ENCODE measurements at places on chromosomes 7 and 10.

DNA sequence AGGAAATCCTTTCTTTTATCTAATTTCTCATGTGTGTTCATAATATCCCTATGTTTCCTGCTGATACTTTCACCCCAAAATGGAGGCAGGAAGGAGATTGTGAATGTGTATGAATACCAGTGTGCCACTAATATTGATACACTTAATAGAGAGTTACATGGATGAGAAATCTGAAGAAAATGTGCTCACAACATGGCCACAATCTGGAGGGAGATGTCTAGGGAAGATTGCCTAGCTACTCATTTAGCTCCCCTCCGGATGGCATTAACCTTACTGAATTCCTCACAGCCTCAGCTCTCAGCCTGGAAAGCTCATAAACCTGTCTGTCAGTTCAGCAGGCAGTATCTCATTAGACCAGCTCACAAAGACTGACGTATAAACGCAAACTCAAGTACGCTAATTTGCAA, 23.4 kb upstream of the DMTF1 start:
- H3K27ac ChIP-seq: no peak overlapping the region
- no peaks in the 10 kb centered on the region for H3K36me3 ChIP-seq
- no peak for DNase-seq
- H3K4me1 ChIP-seq: no peaks in the 10 kb centered on the region
- H3K27me3 ChIP-seq: no peaks in the 10 kb centered on the region

GRCh38 chr10:22244001-22244400, 26.2 kb upstream of the EBLN1 start:
- no peak overlapping the region for H3K27ac ChIP-seq
- H3K4me1 ChIP-seq: peaks cover 27% of the 10 kb centered on the region
- no peaks in the 10 kb centered on the region for H3K27me3 ChIP-seq
- no peaks in the 10 kb centered on the region for H3K36me3 ChIP-seq
- DNase-seq: no peak

- H3K36me3 ChIP-seq: no peaks in the 10 kb centered on the region
- no peak overlapping the region for H3K27ac ChIP-seq
- H3K27me3 ChIP-seq: no peaks in the 10 kb centered on the region
- H3K4me1 ChIP-seq: no peaks in the 10 kb centered on the region
- no peak for DNase-seq
Observed at GRCh38 chr7:124120911-124121310, 88.0 kb upstream of the TMEM229A start.

GRCh38 chr7:141460781-141461715, 90.2 kb upstream of the AGK start:
- H3K27me3 ChIP-seq: peaks cover 87% of the 10 kb centered on the region
- no peaks in the 10 kb centered on the region for H3K36me3 ChIP-seq
- H3K4me3 ChIP-seq: no peak overlapping the region
- H3K27ac ChIP-seq: no peak overlapping the region
- DNase-seq: no peak

GRCh38 chr10:49151025-49151445, 17.2 kb upstream of the FAM170B start:
- H3K27ac ChIP-seq: no peak overlapping the region
- peaks cover 32% of the 10 kb centered on the region for H3K27me3 ChIP-seq
- H3K4me3 ChIP-seq: no peak overlapping the region

DNA sequence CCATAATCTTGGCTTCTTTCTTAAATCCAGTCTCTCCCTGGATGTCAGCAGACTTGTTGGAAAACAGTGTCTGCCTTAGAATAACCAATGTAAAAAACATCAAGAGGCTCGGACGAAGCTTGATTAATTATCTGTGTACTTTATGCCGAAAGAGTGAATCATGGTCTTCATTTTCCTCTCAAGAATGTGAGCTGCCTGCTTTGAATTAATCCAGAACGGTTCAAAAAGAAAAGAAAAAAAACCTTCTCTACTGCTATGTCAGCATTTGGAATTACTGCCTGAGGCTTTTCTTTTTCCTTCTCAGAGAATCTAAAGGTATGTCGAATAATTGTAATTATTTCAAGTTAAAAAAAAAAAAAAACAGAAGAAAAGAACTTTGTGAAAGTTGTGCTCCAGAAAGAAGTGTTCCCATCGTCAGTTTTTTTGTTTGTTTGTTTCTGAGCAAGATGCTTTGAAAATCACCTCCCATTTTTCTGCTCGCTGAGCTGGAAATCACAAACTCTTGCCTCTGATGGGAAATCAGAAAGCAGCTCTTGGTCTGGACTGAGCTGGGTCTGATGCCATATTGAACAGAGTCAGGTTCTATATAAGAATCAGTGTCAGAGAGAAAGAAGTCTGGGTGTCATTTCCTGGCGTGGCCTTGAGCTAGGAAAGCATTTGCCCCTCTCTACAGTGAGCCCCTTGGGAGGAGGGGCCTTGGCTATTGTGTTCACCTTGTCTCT, 20.2 kb downstream of the PLPP4 start:
- no peak for DNase-seq
- H3K4me1 ChIP-seq: no peaks in the 10 kb centered on the region
- H3K4me3 ChIP-seq: no peak overlapping the region
- H3K27me3 ChIP-seq: no peaks in the 10 kb centered on the region
- no peak overlapping the region for H3K27ac ChIP-seq
- no peaks in the 10 kb centered on the region for H3K36me3 ChIP-seq

- no peaks in the 10 kb centered on the region for H3K27me3 ChIP-seq
- H3K27ac ChIP-seq: no peak overlapping the region
- peak; percentile 74 for DNase-seq
Observed at GRCh38 chr10:69515699-69516259, 57.4 kb downstream of the NEUROG3 start.

DNA sequence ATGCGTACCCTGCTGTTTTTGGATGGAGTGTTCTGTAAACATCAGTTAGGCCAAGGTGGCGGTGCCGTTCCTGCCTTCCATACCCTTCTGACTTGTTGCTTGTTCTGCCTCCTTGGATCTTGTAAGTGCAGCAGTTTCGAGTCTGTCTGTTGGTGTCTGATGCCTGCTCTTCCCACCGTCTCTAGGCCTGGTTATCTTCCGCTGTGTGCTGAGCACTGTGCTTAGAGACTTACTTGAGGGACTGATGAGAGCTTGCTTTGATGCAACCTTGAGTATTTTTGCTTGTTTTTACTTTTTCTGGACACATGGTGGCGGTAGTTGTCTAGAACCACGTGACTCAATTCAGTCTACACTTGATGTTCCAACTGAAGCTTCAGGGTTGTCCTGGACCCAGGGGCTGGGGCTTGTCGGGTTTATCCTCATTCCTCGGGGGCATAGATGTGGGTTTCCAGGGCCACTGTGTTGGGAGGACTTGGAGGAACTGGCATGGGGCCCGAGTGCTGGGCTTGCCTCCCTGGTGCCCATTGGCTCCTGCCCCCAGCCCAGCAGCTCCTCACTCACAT, 14.4 kb upstream of the SPRN start:
- H3K4me3 ChIP-seq: no peak overlapping the region
- H3K4me1 ChIP-seq: no peaks in the 10 kb centered on the region
- H3K27ac ChIP-seq: no peak overlapping the region
- no peaks in the 10 kb centered on the region for H3K36me3 ChIP-seq
- DNase-seq: no peak

DNA sequence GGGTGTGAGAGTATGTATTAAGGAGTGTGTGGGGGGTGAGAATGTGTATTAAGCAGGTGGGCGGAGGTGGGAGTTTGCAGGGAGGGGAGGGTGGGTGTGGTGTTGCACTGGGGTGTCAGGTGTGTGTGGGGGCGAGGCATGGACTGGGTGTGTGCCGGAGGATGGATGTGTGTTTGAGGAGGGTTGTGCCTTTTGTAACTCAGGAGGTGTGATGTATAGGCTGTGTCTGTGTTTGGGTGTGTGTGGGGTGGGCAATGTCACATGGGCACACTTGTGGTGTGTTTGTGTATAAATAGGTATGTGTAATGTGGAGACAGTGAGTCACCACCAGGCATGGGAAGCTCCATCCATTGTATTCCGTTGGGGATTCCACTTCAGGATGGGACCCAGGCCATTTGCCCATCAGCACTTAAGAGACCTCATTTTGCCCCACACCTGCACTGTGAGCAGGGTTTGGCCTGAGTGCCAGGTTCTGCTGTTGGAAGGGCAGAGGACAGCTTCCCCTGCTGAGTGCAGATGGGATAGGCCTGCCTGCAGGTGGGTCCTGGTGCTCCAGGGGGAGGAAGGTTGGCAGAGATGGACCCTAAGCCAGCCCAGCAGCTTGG, 5.8 kb downstream of the UNC5B start:
- no peaks in the 10 kb centered on the region for H3K36me3 ChIP-seq
- no peak overlapping the region for H3K27ac ChIP-seq
- DNase-seq: peak; percentile 77

GRCh38 chr10:22712211-22712955, 2.0 kb downstream of the PIP4K2A start:
- H3K4me3 ChIP-seq: peak overlapping the region; percentile 85
- no peaks in the 10 kb centered on the region for H3K36me3 ChIP-seq
- peaks cover 12% of the 10 kb centered on the region for H3K4me1 ChIP-seq

- H3K4me1 ChIP-seq: no peaks in the 10 kb centered on the region
- H3K4me3 ChIP-seq: no peak overlapping the region
- H3K27me3 ChIP-seq: no peaks in the 10 kb centered on the region
- no peaks in the 10 kb centered on the region for H3K36me3 ChIP-seq
Observed at GRCh38 chr10:61390851-61391250, 62.3 kb downstream of the TMEM26 start.

DNA sequence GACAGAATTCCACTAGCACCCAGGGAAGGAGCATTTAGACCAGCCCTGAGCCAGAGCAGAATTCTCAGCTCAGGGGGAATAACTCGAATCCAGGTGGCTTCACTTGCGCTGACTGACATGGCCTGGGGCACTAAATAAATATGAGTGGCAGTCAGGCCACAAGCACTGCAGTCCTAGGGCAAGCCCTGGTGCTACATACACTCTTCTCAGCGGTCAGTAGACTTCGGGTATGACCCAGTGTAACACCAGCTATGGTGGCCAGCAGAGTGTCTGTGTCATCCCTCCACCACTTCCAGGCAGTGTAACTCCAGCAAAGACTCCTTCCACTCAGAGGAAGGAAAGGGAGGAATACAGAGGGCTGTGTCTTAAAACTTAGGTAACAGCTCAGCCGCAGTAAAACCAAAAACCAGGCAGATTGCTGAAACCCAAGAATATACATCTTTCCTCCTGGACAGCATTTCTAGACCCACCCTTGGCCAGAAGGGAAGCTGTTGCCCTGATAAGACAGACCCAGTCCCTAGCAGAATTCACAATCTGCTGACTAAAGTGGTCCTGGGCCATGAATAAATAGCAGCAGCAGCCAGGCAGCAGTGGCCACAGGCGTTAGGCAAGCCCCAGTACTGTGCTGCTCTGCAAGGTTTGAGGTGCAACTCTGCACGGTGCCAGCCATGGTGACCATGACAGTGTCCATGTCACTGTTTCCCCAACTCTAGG, 77.0 kb downstream of the SNX13 start:
- H3K27ac ChIP-seq: no peak overlapping the region
- no peaks in the 10 kb centered on the region for H3K4me1 ChIP-seq
- H3K36me3 ChIP-seq: peaks cover 21% of the 10 kb centered on the region
- no peaks in the 10 kb centered on the region for H3K27me3 ChIP-seq
- H3K4me3 ChIP-seq: no peak overlapping the region

DNA sequence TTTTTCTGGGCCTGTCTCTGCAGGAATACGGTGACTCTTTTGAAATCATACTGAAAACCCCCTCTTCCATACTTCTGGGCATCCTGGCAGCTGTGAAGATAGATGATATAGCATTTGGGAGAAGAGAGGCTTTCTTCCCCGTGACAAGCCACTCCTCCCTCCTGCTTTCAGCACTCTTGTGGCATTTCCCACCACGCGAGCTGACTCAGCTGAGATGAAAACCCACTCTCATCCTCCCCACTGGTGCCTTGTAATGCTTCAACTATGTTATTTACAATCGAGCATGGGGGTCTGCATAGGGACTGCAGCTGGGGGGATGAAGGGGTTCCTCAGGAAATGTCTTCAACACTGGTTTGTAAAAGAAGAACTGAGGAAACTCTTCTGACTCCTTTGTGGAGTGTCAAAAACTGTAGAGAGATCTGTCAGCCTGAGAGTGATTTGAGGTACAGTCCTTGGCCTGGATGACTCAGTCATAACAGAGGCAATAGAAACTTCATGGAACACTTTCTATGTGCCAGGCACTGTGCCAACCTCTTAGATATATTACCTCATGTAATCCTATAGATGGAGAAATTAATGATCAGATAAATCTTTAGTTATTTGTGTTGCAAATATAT, 1.7 kb upstream of the TBATA start:
- H3K36me3 ChIP-seq: no peaks in the 10 kb centered on the region
- H3K4me1 ChIP-seq: peaks cover 28% of the 10 kb centered on the region
- no peak for DNase-seq
- H3K4me3 ChIP-seq: no peak overlapping the region

DNA sequence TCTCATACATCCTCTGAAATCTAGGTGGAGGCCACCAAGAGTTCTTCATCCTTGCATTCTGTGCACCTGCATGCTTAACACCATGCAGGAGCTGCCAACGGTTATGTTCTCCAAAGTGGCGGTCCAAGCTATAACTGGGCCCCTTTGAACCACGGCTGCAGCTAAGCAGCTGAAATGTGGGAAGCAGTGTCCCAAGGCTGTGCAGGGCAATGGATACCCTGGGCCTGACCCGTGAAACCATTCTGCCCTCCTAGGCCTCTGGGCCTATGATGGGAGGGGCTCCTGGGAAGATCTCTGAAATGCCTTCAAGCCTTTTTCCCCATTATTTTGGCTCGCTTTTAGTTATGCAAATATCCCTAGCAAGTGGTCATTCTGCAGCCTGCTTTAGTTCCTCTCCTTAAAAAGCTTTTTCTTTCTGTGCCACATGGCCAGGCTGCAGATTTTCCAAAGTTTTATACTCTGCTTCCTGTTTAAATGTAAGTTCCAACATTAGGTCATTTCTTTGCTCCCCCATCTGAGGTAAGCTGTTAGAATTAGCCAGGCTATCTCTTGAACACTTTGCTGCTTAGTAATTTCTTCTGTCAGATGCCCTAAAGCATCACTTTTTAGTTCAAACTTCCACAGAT, 7.7 kb upstream of the GTPBP4 start:
- no peaks in the 10 kb centered on the region for H3K27me3 ChIP-seq
- no peak overlapping the region for H3K27ac ChIP-seq

GRCh38 chr10:127649642-127650041, 87.3 kb upstream of the FOXI2 start:
- no peaks in the 10 kb centered on the region for H3K4me1 ChIP-seq
- no peak overlapping the region for H3K27ac ChIP-seq
- no peaks in the 10 kb centered on the region for H3K36me3 ChIP-seq
- no peaks in the 10 kb centered on the region for H3K27me3 ChIP-seq
- H3K4me3 ChIP-seq: no peak overlapping the region

- no peak for DNase-seq
- peaks cover 12% of the 10 kb centered on the region for H3K36me3 ChIP-seq
- H3K27me3 ChIP-seq: no peaks in the 10 kb centered on the region
- H3K27ac ChIP-seq: no peak overlapping the region
- H3K4me3 ChIP-seq: no peak overlapping the region
- H3K4me1 ChIP-seq: peaks cover 14% of the 10 kb centered on the region
Observed at GRCh38 chr7:36298106-36298505, 91.6 kb upstream of the ANLN start.

DNA sequence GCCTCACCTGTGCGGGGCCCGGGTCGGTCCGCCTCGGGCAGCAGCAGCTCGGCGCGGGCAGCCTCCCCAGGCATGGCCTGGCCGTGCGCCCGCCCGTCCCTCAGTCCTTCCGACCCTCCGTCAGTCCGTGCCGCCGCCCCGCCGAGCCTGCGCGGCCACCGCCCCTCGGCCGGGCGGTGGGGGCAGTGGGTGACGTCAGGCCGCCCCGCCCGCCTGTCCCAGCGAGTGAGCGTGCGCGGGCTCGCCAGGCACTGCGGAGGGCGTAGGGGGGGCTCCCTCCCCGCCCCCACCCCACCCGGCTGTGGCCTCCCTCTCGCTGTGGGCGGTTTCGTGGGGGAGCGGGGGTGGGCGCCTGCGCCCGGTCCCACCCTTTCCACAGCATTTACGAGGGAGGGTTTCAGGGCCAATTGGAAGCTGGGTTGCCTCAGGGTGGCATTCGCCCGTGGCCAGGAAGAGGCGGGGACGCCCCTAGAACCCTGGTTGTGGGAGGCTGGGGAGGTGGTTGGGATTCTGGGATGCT, at the start of gene NACAD:
NACAD (minus strand) TSS at position 149 of the 520 bp plus-strand sequence; CDS start at position 74, 75 bp downstream.
- no peak within 1 kb of the TSS for H3K27ac ChIP-seq
- DNase-seq: no peak
- H3K27me3 ChIP-seq: no peaks in the 10 kb centered on the region
- H3K36me3 ChIP-seq: no peaks in the 10 kb centered on the region
